Activated CD4-positive, alpha-beta T cell treated with anti-CD3 and anti-CD28 coated beads for 36 hours (primary cell): ENCODE measurements at places on chromosomes 1 and 21.

GRCh38 chr1:57966751-57967406 lies 543.0 kb upstream of the DAB1 start:
- DNase-seq = no peak

DNA sequence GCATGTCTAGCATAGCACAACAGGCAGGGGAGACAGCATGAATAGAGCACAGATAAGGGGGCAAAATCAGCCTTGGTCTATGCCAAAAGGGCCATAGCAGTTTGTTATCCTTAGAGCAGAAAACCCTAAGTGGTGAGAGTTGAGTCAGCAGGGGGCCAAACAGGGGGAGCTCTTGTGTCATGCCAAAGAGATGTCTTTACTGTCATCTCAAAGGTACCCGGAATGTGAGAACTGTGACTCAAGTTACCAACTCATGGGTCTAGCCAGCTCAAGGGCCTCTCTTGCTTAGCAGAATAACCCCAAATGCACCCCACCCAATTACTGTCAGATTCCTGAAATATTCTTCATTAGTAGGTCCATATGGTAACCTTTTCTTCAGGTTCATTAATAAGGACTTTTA lies 45.9 kb upstream of the NRDC start:
- peak; percentile 72 for DNase-seq

GRCh38 chr21:42396799-42397745 lies 1.2 kb upstream of the TMPRSS3 start:
- DNase-seq = no peak

DNA sequence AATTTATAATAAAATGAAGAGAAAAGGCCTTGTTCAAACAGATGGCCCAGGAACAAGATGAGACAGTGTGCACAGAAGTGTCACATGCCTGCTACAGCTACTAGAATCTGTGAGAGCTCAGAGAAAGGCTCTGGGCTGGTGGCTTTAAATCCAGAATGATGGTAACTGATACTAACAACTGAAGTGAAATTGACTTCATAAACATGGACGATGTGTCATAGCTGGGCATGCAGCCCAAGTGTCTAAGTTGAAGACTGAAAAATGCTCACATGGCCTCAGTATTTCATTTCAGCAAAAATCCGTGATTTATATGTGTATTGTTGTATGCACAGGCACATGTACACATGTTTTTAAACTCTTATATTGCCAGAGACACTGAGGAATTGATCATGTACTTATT lies 208.3 kb upstream of the RUNX1 start:
- DNase-seq = peak; percentile 38

DNA sequence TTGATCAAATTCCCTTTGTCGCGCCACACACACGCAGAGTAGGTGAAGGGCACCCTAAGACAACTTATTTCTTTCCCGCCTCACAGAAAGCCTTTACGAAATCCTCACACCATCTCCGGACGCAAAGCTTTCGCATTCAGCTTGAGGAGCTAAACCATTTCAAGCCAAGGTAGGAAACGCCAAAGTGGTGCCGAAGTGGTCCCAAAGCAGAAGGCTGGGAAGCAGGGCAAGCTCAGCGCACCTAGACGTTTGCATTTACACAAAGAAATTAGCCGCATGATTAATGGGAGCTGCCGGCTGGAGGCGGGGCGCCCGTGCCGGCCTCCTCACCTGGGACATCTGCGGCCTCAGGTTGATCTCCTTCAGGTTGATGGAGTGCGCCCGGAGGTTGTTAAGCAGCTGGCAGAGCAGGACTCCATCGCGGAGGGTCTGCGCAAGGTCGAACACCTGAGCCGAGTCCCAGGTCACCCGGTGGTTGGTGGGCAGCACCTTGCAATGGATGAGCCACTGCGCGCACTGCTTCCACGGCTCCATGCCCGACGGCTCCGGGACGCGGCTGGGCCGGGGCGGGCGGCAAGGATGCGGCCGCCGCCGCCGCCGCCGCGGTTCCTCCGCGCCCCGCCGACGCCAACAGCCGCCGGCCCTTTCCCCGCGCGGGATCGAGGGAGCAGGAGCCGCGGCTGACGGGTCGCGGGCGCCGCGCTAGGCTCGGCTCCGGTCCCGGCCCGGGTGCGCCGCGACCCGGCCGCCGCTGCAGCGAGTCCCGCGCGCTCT lies 457 bp downstream of the VAV3 start:
- peak; percentile 46 for DNase-seq

DNA sequence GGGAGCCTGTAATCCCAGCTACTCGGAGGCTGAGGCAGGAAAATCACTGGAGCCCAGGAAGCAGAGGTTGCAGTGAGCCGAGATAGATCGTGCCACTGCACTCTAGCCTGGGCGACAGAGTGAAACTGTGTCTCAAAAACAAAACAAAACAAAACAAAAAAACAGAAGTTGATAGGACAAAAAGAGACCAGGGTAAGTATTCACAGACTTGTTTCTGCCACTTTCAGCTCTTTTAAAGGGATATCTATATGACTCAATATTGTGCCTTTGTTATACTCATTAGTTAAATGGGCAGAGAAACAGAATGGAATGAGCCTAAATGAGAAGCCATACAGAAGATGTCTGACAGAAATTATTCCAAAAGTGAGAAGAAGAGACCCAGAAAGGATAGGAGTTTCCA lies 23.1 kb upstream of the ABL2 start:
- no peak for DNase-seq

GRCh38 chr1:96370757-96371156 lies 350.8 kb upstream of the PTBP2 start:
- no peak for DNase-seq

GRCh38 chr1:203480525-203481084 lies 5.0 kb downstream of the PRELP start:
- peak; percentile 67 for DNase-seq

- DNase-seq = no peak
These were observed 10.3 kb downstream of the FHAD1 start for GRCh38 chr1:15257309-15257708.

GRCh38 chr1:183696981-183697380 lies 43.9 kb upstream of the APOBEC4 start:
- no peak for DNase-seq

DNA sequence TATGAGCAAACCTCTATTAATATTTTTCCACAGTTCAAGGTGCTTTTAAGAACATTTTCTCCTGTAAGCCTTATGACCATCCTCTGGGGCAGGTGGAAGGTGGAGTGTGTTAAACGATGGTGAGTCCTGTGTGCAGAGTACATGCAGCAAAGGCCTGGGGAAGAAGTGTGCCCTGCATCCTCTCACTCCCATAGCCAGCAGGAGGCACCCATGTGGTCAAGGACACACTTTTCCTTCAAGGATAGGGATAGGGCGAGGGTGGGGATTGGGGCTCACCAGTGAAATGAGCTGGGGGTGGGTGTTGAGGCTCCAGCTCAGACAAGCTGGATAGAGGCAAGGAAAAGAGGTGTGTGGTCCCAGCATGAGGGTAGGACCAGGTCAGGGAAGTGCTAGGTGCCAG lies 120.8 kb upstream of the KCNE2 start:
- no peak for DNase-seq

GRCh38 chr1:157948312-157949073 lies 45.0 kb upstream of the KIRREL1 start:
- DNase-seq = peak; percentile 18

GRCh38 chr1:79711001-79711431 lies 704.5 kb upstream of the ADGRL4 start:
- no peak for DNase-seq

- no peak for DNase-seq
These were observed 6.9 kb upstream of the PLA2G2D start for GRCh38 chr1:20126041-20126805.

- DNase-seq = no peak
These were observed 1418.8 kb downstream of the MRPL39 start for GRCh38 chr21:24188506-24188905.

DNA sequence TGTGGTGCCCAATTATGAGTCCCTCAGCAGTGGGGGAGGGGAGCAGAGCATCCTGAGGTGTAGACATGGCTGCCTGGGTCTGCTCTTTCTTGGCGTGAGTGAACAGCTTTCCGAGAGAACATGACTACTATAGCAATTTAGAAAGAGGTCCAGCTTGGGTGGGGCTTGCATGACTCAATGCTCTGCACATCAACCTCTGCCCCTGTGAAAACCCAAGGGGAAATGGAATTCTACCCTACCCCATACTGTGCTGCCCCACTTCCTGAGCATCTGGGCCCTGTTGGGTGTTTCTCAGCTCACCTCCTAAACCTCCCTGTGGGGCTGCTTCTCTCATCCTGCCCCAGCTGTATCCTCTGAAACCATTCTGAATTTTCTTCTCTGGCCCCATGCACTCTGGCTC lies 8.2 kb upstream of the AZIN2 start:
- no peak for DNase-seq

GRCh38 chr1:31377364-31377863 lies 4.5 kb upstream of the FABP3 start:
- no peak for DNase-seq

DNA sequence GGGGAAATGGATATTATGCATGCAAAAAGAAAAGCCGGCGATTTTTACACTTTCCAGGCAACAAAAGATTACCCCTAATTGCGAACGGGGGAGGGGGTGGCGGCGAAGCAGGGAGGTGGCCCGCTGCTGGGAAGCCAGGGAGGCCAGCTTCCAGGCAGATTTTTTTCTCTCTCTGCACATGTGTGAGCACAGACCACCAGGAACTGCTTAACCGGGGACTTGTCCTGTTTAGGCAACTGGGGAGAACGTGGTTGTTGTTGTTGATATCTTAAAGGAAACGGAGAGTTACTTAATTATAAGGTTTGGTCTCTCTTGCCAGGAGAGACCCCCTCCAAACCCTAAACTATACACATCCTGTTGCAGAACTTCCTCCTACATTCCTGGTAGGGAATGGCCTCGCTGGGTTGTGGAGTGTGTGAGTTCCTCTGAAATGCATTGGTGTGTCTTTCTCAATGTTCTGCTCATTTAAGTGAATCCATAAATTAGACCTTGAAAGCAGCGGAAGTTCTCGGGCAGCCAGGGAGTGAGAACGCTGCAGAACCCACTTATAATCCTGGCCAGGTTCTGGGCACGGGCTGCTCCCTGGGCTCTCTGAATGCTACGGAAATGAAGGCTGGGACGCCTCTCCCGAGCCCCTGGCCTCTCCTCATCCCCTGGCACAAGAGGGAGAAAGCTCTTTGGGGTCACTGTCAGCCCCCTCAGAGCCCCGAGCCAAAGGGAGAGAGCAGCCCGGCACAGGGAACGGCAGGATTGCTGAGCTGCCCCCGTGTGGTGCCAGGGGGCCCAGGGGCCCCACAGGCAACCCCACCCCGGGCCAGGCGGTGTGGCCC lies 250.0 kb downstream of the FOXD2 start:
- no peak for DNase-seq

GRCh38 chr1:169959686-169960085 lies 66.0 kb upstream of the SCYL3 start:
- DNase-seq = no peak

DNA sequence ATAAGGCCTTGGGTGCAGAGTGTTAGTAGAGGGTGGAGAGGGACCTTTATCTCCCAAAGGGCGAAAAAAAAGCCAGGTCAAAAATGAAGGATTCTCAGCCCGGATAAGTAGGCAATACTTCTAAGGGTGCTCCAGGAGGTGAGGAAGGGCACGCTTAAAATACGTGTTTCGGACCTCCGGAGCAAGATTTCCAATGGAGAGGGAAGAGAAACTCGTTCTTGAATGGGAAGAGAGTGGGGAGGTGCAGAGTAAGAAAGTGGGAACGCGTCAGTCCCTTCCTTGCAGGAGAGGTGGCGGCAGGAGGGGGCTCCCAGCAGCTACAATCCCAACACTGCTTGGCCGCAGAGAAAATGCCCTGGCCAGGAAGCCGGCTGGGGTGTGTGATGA lies 581 bp downstream of the EFCAB14 start:
- no peak for DNase-seq

DNA sequence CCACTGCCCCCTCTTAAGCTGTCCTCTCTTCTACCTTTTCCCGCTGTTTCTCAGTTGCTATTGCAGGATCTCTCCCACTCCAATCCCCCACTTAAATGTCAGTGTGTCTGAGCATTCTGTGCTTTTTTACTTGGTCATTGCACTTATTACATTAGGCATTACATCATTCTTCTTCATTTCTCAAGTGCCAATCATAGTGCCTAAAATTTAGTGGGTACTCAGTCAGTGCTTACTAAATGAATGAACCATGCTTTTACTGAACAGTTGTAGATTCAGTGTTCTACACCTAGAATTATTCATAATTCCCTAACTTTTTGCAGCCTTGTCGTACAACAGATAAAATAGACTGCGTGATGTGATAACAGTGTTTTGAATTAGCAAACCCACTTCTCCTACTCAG lies 19.4 kb downstream of the ARMH1 start:
- no peak for DNase-seq

- DNase-seq = no peak
These were observed 53.7 kb upstream of the DNAJC6 start for GRCh38 chr1:65255656-65256050.

- DNase-seq = no peak
These were observed 442.1 kb downstream of the PTBP2 start for GRCh38 chr1:97163591-97164275.

- no peak for DNase-seq
These were observed 48.8 kb downstream of the LEPR start for GRCh38 chr1:65469126-65469888.

GRCh38 chr1:207862241-207862787 lies 48.6 kb downstream of the CD34 start:
- no peak for DNase-seq

- no peak for DNase-seq
These were observed 150.9 kb downstream of the CNIH3 start for GRCh38 chr1:224767031-224767430.

DNA sequence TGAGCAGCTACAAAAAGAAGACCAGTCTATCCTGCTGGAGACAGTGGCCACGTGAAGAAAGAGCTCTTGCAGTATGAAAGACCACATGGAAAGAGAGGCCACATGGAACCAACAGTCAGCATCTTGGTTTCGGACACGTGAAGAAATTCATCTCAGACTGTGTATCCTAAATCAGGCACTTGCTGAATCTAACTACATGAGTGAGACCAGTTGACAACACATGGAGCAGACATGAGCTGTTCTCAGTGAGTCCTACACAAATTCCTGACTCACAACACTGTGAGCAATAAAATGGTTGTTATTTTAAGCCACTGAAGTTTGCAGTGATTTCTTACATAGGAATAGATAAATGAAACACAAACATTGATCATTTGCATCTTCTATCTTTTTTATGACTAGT lies 2.4 kb upstream of the TAF1A start:
- no peak for DNase-seq
